Caco-2 (cell line): ENCODE measurements at places on chromosomes 2 and 18.

DNA sequence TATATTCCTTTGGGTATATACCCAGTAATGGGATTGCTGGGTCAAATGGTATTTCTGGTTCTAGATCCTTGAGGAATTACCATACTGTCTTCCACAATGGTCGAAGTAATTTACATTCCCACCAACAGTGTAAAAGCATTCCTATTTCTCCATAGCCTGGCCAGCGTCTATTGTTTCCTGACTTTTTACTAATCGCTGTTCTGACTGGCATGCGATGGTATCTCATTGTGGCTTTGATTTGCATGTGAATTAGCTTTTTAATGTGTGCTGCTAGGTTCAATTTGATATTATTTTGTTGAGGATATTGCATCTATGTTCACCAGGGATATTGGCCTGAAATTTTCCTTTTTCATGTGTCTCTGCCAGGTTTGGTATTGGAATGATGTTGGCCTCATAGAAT is 67.4 kb upstream of the VRK2 start:
- no peak for DNase-seq

GRCh38 chr2:41963661-41964525 is 83.9 kb upstream of the PKDCC start:
- peak; percentile 91 for DNase-seq

DNA sequence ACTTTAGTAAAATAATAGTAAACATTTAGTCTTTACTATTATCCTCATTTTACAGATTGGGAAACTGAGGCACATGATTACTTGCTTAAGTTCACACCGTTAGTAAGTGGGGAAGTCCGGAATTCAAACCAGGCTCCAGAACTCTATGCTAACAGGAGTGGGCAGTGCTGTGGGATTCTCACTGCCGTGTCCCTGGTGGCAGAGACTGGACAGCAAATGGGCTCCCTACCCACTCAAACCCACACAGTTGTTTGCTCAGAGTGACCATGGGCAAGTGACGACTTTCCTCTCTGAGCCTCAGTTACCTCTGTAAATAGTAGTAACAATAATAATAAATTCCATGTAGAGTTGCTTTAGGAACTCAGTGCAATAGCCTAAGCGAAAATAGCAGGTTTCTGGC is 24.0 kb downstream of the MAIP1 start:
- DNase-seq, result no peak

GRCh38 chr18:74148543-74149070 is 284 bp downstream of the TIMM21 start:
- DNase-seq, result no peak

GRCh38 chr2:109645412-109646184 is 31.4 kb downstream of the SOWAHC start:
- peak; percentile 51 for DNase-seq

DNA sequence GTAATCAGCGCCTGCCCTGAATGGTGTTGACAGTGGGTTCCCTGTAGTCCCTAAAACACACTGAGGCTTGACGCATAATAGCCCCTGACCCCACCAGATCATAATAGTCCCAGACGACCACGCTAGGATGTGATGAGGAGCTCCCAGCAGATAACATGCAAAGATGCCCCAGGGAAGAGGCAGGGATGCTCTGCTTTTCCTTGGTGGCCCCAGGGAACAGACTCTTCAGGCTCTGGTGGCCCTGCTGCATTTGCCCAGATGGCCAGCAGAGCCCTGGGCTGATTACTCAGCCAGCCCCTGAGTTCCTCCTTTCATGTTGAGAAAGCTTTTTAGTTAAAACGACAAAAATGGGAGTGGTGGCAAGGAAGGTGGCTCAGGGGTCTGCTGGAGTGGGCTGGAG is 5.9 kb upstream of the NCKAP5 start:
- DNase-seq, result no peak

GRCh38 chr2:59884166-59884565 is 669.3 kb downstream of the BCL11A start:
- DNase-seq, result no peak
